ENCODE measurements at places on chromosomes 2 and 18.

DNA sequence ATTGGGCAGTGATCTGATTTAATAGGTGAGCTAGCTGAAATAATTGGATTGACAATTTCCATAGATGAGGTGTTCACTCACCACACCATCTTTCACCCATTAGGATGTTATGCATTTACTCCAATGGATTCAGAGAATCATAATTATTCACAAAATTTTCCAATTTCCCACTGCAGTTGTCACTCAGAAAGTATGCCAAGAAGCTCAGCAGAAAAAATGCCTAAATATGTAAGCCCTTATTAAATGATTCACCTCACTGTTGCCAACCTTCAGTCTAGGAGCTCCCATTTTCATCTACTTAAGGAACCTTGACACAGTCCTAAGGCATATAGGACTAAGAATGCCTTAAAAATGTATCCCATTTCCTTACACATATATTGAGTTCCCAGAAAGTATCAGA lies 94.3 kb downstream of the MBD2 start:
- DNase-seq, result no peak
- H3K4me3 ChIP-seq, result no peak overlapping the region
- H3K36me3 ChIP-seq, result no peaks in the 10 kb centered on the region
- no peaks in the 10 kb centered on the region for H3K27me3 ChIP-seq
- no peak overlapping the region for H3K27ac ChIP-seq

DNA sequence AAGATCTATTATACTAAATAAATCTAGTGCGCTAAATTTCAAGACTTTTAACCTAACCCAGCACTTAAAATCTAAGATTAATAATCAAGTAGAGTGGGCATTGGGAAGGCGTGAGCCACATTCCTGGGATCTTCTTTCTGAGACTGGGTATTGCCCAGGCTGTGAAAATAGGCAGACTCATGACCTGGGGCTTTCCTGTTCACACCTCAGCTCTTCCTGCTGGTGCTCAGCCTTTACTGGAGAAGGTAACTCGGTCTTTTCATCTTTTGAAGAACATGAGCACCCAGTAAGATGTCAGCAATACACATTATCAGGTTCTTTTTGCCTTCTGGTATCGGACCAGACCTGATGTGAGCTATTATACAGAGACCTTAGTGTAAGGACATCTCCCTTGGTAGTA lies 500.5 kb downstream of the PLCL1 start:
- no peak overlapping the region for H3K4me3 ChIP-seq
- no peak for DNase-seq
- no peak overlapping the region for H3K27ac ChIP-seq
- H3K36me3 ChIP-seq, result no peaks in the 10 kb centered on the region
- no peaks in the 10 kb centered on the region for H3K27me3 ChIP-seq

DNA sequence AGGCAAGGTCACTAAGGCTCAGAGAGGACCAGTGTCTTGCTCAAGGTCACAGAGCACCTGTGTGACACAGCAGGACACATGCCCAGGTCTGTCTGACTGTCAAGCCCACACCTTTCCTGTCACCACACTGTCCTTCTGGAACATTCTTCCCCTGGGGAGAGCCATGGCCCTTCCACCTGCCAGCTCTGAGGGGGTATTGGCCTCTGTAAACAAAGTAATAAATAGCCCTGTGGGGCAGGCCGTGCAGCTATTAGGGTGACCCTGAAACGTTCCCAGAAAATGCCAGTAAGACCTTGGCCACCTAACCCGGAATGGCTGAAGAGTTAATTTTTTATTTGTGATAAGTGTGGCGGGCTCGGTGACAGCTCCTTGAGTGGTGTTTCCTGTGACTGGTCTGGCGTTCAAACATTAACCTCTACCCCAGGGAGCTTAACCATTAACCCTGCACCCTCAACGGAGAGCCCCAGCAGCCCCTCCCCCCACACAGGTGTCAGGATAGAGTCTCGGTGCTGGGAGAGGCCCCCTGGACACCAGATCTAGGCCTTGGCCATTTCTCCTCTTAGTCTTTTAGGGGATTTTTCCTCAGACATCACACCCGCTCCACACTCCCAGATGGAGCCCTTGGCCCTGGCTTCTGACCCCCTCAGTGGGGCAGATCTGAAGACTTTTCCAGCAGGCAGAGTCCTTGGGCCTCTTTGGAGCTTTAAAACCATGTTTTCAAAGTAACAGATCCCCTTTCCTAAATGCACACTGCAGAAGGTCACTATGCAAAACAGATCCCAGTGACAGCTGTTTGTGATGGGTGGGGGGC lies 36.6 kb downstream of the SCTR start:
- no peaks in the 10 kb centered on the region for H3K27me3 ChIP-seq
- DNase-seq, result no peak
- H3K27ac ChIP-seq, result no peak overlapping the region
- no peaks in the 10 kb centered on the region for H3K36me3 ChIP-seq

- H3K27ac ChIP-seq, result no peak overlapping the region
- no peak for DNase-seq
- H3K4me3 ChIP-seq, result no peak overlapping the region
- no peaks in the 10 kb centered on the region for H3K27me3 ChIP-seq
- no peaks in the 10 kb centered on the region for H3K4me1 ChIP-seq
Measured at GRCh38 chr2:164065038-164065437, 329.2 kb upstream of the FIGN start.
